ENCODE measurements at places on chromosomes 7 and 10.
A peak's percentile ranks its signal among the peaks of the same experiment; 100 is the strongest.

GRCh38 chr10:28778524-28778923 lies 101.2 kb downstream of the BAMBI start:
- no peaks in the 10 kb centered on the region for H3K36me3 ChIP-seq
- H3K27ac ChIP-seq = no peak overlapping the region
- no peaks in the 10 kb centered on the region for H3K4me1 ChIP-seq
- no peaks in the 10 kb centered on the region for H3K27me3 ChIP-seq
- DNase-seq = no peak

GRCh38 chr7:78039790-78040776 lies 241.5 kb downstream of the PHTF2 start:
- H3K27ac ChIP-seq = no peak overlapping the region
- no peak overlapping the region for H3K4me3 ChIP-seq
- DNase-seq = no peak
- no peaks in the 10 kb centered on the region for H3K4me1 ChIP-seq

GRCh38 chr10:48330269-48330668 lies 23.8 kb downstream of the MAPK8 start:
- H3K36me3 ChIP-seq = no peaks in the 10 kb centered on the region
- no peaks in the 10 kb centered on the region for H3K4me1 ChIP-seq
- H3K4me3 ChIP-seq = no peak overlapping the region
- H3K27ac ChIP-seq = no peak overlapping the region
- no peaks in the 10 kb centered on the region for H3K27me3 ChIP-seq

GRCh38 chr10:73816917-73817729 lies 5.7 kb upstream of the NDST2 start:
- DNase-seq = peak; percentile 58
- H3K36me3 ChIP-seq = peaks cover 25% of the 10 kb centered on the region
- H3K4me3 ChIP-seq = no peak overlapping the region
- H3K4me1 ChIP-seq = peaks cover 30% of the 10 kb centered on the region
- peak overlapping the region; percentile 74 for H3K27ac ChIP-seq
- no peaks in the 10 kb centered on the region for H3K27me3 ChIP-seq

DNA sequence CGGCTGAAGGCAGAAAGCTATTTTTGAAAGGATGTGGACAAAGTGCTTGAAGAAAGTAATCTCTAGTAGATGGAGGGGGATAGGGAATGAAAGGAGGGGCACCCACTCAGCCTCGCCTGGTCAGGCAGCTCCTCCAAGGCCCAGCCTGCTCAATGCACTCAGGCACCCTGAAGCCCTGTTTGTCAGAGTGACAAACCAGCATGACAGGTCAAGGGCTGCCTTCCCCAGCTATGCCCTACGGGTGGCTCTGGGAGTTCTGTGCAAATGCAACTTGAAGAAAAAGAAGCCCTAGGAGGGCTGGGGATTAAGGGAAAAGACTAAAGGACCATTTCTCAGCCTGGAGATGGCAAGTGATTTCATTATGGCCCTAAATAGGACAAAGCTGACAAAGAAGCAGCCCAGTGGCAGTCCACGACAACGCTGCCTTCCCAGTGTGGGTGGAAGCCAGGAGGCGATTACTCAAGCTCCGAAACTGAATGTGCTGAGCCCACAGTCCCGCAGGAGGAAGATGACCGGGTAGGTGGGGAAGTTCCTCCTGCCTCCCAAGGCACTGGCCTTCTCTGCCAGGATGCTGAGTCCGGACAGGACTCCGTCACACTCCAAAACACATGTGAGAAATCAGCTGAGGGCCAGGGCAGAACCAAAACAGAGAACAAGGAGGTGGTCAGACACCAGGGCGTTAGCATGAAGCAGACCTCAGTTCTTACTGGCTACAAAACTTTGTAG lies 16.3 kb downstream of the LIPA start:
- H3K4me1 ChIP-seq = no peaks in the 10 kb centered on the region
- peak; percentile 54 for DNase-seq
- H3K4me3 ChIP-seq = no peak overlapping the region
- peaks cover 3% of the 10 kb centered on the region for H3K36me3 ChIP-seq
- no peak overlapping the region for H3K27ac ChIP-seq

GRCh38 chr10:25076506-25077177 lies 60.2 kb downstream of the THNSL1 start:
- DNase-seq = no peak
- H3K36me3 ChIP-seq = no peaks in the 10 kb centered on the region
- H3K4me3 ChIP-seq = no peak overlapping the region

DNA sequence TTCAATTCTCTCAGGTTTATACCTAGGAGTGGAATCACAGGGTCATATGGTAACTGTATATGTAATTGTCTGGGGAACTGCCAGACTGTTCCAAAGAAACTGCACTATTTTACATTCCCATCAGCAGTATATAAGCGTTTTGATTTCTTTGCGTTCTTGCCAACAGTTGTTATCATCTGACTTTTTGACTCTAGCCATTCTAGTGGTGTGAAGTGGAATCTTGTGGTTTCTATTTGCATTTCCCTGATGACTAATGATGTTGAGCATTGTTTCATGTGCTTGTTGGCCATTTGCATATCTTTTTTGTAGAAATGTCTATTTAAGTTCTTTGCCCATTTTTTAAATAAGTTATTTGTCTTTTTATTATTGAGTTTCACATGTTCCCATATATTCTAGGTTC lies 44.3 kb upstream of the ZC3HAV1 start:
- DNase-seq = no peak
- H3K27me3 ChIP-seq = no peaks in the 10 kb centered on the region
- no peak overlapping the region for H3K4me3 ChIP-seq
- H3K27ac ChIP-seq = no peak overlapping the region
- H3K36me3 ChIP-seq = peaks cover 3% of the 10 kb centered on the region
- no peaks in the 10 kb centered on the region for H3K4me1 ChIP-seq

DNA sequence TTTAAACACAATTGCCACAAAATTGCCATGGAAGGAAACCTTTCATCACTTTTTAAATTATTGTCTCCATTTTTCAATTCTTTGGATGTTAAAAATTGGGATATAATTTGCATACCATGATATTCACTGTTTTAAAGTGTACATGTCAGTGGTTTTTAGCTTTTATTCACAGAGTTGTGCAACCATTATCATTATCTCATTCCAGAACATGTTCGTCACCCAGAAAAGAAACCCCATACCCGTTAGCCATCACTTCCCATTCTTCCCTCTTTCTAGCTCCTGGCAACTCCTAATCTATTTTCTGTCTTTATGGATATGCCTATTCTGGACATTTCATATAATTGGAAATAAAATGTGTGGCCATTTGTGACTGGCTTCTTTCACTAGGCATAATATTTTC lies 260.3 kb upstream of the FERD3L start:
- no peaks in the 10 kb centered on the region for H3K36me3 ChIP-seq
- no peaks in the 10 kb centered on the region for H3K27me3 ChIP-seq
- H3K27ac ChIP-seq = peak overlapping the region; percentile 92
- DNase-seq = no peak
- peak overlapping the region; percentile 46 for H3K4me3 ChIP-seq

DNA sequence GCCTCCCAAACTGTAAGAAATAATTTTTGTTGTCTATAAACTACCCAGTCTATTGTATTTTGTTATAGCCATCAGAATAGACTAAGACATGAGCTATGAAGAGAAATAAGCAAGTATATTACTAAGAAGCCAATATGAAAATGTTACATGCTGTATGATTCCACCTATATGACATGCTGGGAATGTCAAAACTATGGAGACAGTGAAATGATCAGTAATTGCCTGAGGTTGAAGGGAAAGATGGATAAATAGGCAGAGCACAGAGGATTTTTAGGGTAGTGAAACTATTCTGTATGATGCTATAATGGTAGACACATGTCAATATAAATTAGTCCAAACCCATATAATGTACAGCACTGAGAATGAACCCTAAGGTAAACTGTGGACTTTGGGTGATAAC lies 261.3 kb upstream of the PCDH15 start:
- H3K36me3 ChIP-seq = no peaks in the 10 kb centered on the region
- H3K4me3 ChIP-seq = no peak overlapping the region

DNA sequence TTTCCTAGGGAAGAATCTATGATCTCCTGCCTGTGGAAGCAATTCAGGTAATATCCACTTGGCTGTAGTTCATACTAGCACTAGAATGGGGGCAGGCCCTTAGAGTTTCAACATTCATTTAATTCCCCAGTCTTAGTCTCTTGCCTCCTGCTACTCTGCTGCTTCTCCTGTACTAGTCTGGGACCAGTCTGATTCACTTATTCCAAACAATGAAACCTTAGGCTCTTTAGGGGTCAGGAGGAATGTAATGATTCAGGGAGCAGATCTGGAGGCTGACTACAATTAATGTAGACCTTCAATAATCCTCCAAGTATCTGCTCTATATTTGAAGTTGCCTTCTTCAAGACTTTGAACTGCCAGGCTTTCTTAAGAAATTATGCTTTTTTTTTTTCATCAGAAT lies 101.8 kb downstream of the GNAT3 start:
- H3K27ac ChIP-seq = no peak overlapping the region
- H3K36me3 ChIP-seq = no peaks in the 10 kb centered on the region
- peaks cover 24% of the 10 kb centered on the region for H3K4me1 ChIP-seq
- H3K4me3 ChIP-seq = no peak overlapping the region
- H3K27me3 ChIP-seq = no peaks in the 10 kb centered on the region

DNA sequence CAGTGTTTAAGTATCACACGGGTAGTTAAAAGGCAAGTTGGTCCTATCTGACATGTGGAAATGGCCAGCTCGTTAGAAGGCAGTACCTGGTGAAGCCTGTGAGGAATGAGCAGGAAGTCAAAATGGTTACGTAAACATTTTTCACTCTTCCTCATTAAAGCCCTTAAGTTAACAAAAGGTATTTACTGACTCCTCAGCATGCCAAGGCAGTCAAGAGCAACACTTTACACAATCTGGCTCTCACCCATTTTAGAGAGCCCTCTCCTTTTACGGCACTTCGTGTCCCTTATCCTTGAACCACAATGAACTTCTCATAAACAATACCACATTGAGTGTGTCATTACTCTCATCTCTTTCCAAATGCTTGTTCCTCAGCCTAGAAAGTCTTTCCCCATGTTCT lies 11.0 kb upstream of the RSBN1L start:
- peak overlapping the region; percentile 74 for H3K27ac ChIP-seq
- peaks cover 29% of the 10 kb centered on the region for H3K4me1 ChIP-seq
- no peaks in the 10 kb centered on the region for H3K27me3 ChIP-seq
- H3K4me3 ChIP-seq = no peak overlapping the region

GRCh38 chr10:32891261-32891660 lies 66.8 kb downstream of the ITGB1 start:
- H3K4me3 ChIP-seq = no peak overlapping the region
- no peaks in the 10 kb centered on the region for H3K27me3 ChIP-seq
- no peak overlapping the region for H3K27ac ChIP-seq
- no peak for DNase-seq

DNA sequence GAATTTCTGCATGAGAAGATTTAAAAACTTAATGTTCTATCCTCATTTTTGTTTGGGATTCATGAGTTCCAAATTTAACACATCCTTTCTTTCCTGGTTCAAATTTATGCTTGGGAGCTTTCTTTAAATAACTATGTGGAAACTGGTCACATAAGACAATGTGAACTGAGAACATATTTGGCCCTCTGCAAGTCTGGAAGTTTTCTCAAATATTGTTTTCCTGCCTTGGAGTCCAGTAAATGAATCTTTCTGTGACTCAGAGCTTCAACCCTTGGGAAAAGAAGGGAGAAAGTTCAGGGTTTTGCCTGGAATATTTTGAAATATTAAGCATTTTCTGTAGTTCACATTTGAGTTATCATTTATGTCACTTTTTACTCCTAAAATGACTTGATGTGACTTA lies 559.0 kb upstream of the NRP1 start:
- no peaks in the 10 kb centered on the region for H3K36me3 ChIP-seq
- H3K27ac ChIP-seq = no peak overlapping the region
- peak; percentile 73 for DNase-seq
- no peak overlapping the region for H3K4me3 ChIP-seq
- peaks cover 2% of the 10 kb centered on the region for H3K4me1 ChIP-seq
- no peaks in the 10 kb centered on the region for H3K27me3 ChIP-seq

Measured in osteoblast (primary cell).